Retina (tissue), 1 donor: ENCODE measurements at places on chromosomes 3 and 15.

DNA sequence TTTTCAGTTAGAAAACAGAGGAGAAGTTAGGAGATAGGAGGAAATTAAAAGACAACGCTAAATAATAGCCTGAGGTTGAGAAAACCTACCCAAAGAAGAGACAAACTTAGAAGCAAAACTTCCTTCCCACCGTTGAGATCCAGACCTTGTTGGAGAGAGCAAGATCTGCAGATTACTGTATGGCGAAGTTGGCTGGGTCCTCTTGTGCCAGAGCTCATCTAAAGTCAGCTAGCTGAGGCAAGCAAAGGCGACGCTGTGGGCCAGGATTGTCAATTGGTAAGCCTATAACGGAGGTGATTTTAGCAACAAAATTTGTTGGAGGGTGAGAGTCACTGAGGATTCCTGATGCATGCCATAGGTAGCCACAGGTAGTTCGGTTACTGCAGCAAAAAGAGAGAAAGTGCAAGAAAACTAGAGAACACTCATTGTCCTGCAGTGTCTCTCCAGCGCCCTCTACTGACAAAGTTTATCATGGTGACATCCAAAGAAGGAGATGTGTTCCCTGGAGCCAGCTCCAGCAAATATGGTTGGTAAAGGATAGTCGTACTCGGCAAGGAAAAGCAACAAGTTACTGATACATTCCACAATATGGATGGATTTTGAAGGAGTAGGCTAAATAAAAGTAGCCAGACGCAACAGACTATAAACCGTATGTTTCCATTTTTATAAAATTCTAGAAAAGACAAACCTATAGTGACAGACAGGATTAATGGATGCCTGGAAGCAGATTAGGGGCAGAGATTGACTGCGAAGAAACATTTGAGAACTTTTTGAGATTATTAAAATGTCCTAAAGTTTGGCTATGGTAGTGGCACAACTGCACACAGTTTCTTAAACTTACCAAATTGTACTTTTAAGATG lies 9.8 kb upstream of the OR5K4 start:
- DNase-seq = no peak

GRCh38 chr15:35195649-35196048 lies 110.6 kb upstream of the NANOGP8 start:
- no peak for DNase-seq

DNA sequence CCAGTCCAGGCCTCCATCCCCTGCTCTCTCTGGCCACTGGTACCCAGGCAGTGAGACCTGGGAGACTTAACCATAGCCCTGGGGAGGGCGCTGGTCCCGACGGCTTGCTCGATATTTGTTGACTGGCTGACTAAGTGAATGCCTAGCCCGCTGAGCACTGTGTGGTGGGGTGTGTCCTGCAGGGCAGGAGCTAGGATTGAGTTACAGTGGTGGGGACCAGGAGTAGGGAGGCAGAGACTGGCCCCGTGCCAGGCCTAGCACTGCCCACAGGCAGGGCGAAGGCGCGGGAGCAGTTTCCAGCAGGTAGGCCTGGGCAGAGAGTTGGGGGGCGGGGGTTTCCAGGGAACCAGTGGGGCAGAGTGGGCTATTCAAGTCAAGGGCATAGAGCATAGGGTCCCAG lies at the start of gene VILL:
TSS of gene VILL (plus strand) at position 260 of the 400 bp plus-strand sequence. CDS start 2,887 bp downstream, outside the sequence.
- no peak for DNase-seq

GRCh38 chr3:78734048-78734637 lies 1033.7 kb downstream of the ROBO1 start:
- DNase-seq = no peak

GRCh38 chr3:175077216-175077615 lies 218.1 kb downstream of the NAALADL2 start:
- DNase-seq = no peak

GRCh38 chr3:68751888-68752287 lies 180.5 kb downstream of the TAFA4 start:
- DNase-seq = no peak

DNA sequence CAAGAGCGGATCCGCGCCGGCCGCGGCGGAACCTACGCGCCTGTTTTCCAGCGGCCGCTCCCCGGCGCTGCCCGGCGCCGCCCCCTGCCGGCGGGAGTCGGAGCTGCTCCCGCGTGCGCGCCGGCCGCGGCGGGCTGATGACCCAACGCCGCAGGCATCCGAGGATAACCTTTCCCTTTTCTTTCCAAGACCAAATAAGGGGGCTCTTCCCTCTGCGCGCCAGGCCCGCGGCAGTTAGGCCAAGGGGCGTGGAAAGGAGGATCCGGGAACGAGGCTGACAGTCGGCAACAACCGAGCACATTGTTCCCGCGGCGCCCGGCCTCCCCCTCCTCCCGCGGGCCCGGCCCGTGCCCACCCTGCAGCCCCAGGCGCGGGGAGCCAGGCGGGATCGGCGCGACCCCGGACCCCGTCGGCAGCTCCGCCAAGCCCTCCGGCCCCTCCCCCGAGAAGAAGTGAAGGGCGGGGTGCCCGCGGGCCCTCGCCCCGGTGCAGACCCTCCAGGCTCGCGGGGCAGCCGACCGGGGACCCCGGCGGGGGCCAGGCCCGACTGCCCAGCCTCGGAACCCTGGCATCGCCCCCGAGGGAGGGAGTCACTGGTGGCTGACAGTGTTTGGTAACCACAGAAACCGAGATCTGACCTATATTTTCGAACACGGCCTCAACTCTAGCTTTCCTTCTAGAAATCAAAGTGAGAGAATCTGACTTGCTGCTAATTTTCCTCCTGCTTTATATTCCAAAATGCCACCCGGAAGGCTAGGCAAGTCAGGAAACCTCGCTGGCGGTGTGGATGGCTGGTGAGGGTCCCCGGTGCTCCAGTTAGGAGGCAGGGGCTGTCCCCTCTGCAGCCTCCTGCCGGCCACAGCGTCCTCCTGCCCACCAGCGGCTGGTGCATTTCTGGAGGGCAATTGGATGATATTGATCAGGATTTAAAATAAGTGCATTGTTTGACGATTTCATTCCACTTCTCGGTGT lies 45.6 kb upstream of the SYNM start:
- peak; percentile 92 for DNase-seq

GRCh38 chr3:195757827-195758226 lies 37.0 kb downstream of the MUC20 start:
- no peak for DNase-seq

GRCh38 chr3:55615694-55616295 lies 128.7 kb upstream of the WNT5A start:
- DNase-seq = no peak

- DNase-seq = no peak
Observed at GRCh38 chr3:191414732-191415131, 46.2 kb upstream of the PYDC2 start.

- no peak for DNase-seq
Observed at GRCh38 chr15:45441036-45441435, 62.7 kb upstream of the GATM start.

DNA sequence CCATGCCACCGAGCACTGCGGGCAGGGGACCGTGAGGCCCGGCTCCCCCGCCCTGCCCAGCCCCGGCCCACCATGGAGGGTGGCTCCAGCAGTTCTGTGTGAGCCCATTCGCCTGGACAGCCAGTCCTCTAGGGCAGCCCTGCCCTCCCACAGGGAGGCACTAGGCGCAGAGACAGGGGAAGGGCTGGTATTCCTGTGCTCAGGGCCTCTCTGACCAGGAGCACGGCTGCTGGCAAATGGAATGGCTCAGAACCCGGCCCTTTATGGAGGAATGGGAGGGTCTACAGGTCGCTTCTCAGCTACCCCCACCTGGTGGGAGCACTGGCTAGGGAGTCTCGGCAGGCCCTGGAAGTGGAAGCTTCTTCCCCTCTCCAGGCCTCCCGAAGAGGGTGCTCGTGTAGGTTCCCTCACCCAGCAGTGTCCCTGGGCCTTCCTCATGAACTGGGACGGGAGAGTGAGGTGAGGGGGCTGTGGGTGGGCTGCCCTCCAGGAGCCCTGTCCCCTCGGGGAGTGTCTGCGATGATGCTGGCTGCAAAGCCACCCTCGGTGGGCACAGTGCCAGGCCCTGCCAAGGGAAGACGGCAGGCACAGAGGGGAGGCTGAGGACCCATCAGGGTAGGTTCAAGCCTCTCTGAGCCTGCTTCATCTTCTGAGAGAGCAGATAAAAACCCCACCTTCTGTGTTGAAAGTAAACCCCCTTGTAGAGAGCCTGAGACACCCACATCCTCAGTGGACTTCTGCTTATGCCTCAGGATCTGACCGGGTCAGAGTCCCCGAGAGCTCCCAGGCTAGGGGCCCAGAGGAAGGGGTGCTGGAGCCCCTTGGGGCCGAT lies 1.5 kb downstream of the MELTF start:
- DNase-seq = peak; percentile 16

DNA sequence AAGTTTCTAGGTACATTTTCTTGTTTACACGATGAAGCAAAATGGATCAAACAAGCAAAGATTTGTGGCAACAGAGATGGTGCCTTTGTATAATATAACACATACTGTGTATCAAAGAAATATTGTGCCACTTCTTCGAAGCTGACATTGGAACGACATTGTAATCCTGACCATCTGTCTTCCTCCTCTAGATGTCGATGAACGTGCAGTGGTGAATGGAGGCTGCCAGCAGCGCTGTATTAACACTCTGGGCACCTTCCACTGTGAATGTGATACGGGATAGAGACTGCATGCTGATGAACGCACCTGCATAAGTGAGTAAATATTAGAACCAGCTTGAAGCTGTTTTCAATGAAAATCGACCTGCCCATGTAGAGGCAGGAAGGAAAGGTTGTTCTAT lies 613.3 kb upstream of the GOLIM4 start:
- no peak for DNase-seq

DNA sequence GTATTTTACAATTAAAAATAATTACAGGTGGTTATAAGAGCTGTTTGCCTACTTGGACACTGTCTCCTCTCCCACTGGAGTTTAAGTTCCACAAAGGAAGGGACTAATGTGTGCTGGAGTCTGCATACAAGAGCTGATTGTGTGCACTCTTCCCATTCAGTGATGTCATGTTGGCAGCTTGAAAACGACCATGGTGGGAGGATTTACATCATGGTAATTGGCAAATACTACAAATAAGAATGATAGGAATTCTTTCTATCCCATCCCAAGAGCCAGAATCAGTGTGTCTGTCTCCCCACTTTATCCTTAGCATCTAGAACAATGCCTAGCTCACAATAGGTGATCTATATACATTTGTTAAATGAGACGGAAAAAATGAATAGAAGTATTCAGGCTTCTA lies 14.1 kb downstream of the ITGA11 start:
- DNase-seq = no peak

DNA sequence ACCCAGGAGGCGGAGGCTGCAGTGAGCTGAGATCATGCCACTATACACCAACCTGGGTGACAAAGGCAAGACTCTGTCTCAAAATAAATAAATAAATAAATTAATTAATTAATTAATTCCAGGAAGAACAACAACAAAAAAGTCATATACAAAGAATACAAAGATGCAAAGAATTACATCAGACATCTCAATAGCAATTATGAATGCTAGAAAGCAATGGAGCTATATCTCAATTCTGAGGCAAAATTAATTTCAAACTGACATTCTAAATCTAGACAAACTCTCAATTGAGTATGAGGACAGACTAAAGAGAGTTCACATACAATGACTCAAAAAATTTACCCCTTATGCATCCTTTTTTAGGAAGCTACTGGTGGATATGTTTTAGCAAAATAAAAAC lies 69.6 kb upstream of the CTNNB1 start:
- no peak for DNase-seq

- DNase-seq = no peak
Observed at GRCh38 chr3:26068890-26069289, 279.0 kb downstream of the OXSM start.

DNA sequence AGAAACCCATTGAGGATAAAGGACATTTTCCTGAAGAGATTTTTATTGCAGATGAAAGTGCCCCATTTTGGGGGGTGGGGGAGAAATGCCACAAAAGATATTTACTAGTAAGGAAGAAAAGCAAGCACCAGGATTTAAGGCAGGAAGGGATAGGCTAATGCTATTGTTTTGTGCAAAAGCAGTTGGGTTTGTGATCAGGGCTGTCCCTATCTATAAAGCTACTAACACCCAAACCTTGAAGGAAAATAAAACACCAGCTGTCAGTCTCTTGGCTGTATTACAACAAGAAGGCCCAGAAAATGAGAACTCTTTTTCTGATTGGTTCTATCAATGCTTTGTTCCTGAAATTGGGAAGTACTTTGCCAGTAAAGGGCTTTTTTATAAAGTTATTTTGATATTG lies 56.0 kb downstream of the CD200 start:
- DNase-seq = no peak

DNA sequence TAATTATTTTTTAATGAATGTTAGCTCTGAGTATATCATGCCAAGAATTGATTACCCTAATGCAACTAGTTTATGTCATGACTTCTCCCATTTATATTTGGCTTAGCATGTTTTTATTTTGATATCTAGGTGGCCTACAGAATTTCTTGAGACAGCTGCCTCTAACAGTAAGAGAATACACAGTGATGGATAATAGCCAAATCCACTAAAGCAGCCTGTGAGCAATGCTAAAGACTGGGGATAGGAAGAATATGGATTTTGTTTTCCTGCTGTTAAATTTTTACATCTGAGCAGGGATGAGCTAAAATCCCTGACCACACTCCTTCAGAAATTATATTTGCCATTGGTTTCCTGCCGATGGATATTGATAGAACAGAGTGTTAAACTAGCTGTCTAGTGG lies 149.3 kb upstream of the TGFBR2 start:
- DNase-seq = no peak

- DNase-seq = no peak
Observed at GRCh38 chr15:71807691-71808091, 2.7 kb upstream of the NR2E3 start.

DNA sequence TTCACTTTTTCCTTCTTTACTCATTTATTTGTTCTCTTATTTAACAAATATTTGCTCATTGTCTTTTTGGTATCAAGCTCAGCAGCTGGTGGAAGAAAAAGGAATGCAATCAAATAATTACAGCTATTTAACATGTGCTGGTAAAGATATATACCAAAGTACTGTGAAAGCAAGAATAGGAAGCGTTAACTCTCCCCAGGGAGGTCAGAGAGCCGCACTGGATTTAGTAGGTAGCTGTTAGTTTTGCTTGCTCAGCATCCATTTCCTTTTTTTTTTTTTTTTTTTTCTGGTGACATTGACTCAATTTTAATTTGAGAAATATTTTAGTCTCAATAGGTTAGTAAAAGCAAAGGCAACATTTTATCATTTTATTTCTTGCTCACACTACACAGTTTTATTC lies 308.5 kb upstream of the MDFIC2 start:
- DNase-seq = no peak

DNA sequence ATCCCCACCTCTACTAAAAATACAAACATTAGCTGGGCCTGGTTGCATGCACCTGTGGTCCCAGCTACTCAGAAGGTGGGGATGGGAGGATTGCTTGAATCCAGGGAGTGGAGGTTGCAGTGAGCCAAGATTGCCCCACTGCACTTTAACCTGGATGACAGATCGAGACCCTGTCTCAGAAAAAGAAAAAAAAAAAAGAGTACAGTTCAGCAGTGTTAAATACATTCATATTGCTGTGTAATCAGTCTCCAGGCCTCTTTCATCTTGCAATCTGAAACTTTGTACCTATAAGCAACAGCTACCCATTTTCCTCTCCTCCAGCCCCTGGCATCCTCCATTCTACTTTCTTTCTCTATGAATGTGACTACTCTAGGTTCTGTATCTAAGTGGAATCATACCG lies 61.2 kb downstream of the LPP start:
- DNase-seq = no peak

- DNase-seq = no peak
Observed at GRCh38 chr3:3342141-3342540, 162.7 kb upstream of the CRBN start.

GRCh38 chr3:64067506-64068346 lies 44.4 kb upstream of the PSMD6 start:
- DNase-seq = no peak

GRCh38 chr3:89966877-89967665 lies 859.6 kb downstream of the EPHA3 start:
- DNase-seq = no peak

GRCh38 chr15:77311618-77312398 lies 108.1 kb downstream of the PEAK1 start:
- DNase-seq = no peak
